ENCODE measurements at places on chromosomes 7 and 10.

- DNase-seq = no peak
Observed at GRCh38 chr7:50687575-50688225, 95.0 kb downstream of the GRB10 start.

- DNase-seq = no peak
Observed at GRCh38 chr10:58590924-58591323, 78.3 kb downstream of the BICC1 start.

- no peak for DNase-seq
Observed at GRCh38 chr10:116241085-116241484, 31.9 kb downstream of the GFRA1 start.

GRCh38 chr10:35577926-35578617 lies 27.1 kb upstream of the GJD4 start:
- no peak for DNase-seq

DNA sequence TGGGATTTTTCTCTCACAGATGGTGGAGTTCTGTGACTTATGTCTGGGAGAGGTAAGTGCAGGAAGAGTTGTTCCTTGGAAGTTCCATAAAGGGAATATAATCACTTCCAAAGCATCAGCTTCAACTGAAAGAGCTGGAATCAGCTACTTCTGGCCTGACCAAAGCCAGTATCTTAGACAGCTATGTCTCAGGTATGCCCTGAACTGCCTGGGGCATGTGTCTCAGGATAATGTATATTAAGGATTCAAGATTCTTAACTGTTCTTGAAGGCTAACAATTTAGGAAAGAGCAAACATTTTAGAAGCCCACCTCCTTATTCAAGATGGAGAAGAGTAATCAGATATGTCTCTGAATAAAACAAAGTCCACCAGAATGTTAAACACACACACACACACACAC lies 12.4 kb upstream of the NOBOX start:
- DNase-seq = no peak

- no peak for DNase-seq
Observed at GRCh38 chr7:27946351-27946750, 206.4 kb downstream of the TAX1BP1 start.

DNA sequence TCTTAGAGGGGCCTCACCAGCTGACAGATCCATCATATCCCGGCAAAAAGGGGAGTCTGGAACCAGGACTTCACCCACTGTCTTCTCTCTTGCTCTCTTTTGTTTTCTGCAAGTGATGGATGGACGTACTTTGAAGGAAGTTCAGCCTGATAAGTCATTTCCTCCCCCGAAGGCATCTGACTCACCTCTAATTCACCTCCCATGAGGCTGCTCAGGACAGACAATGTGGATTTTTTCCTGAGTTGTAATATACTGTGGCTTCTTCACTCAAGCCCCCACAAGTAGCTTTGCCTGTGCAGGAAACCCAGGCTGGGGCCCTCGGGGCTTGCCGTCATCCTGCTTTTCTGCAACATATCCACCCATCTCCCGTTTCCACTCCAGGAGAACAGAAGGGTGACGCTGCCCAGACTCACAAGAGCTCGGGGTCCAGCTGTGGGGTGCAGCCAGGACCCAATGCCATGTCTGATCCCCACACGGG lies 70.4 kb downstream of the ASB13 start:
- DNase-seq = no peak

DNA sequence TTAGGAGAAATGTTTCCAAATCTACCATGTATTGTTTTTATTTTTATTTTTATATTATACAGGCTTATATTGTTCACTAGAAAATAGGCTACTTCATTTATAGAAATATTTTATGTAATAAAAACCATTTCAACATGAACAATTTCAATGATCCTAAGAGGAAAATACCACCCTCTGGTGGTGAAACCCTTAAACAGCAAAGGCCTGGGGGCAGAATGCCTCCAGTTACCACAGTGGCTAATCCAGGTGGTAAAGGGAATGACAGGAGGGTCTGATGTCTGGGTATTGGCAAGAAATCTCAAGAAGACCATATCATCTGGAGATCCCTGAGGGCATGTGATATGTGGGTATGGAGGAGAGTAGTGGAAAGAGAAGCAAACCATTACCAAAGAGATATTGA lies 19.3 kb downstream of the MACC1 start:
- no peak for DNase-seq

All from stimulated activated CD4-positive, alpha-beta T cell treated with anti-CD3 and anti-CD28 coated beads, Interleukin-2, amount 100 ng/mL, for 24 hours (primary cell).